ENCODE measurements at places on chromosomes 4 and X.

GRCh38 chr4:21991050-21991449, 42.5 kb upstream of the KCNIP4 start:
- no peak for DNase-seq

- DNase-seq: peak; percentile 59
Measured at GRCh38 chrX:1316527-1316926, 20.1 kb upstream of the IL3RA start.

GRCh38 chr4:158018831-158019230, 154.0 kb downstream of the GASK1B start:
- no peak for DNase-seq

GRCh38 chrX:118727686-118728339, 407 bp downstream of the IL13RA1 start:
- no peak for DNase-seq

GRCh38 chr4:122083989-122084388, 68.1 kb upstream of the BLTP1 start:
- DNase-seq: no peak

DNA sequence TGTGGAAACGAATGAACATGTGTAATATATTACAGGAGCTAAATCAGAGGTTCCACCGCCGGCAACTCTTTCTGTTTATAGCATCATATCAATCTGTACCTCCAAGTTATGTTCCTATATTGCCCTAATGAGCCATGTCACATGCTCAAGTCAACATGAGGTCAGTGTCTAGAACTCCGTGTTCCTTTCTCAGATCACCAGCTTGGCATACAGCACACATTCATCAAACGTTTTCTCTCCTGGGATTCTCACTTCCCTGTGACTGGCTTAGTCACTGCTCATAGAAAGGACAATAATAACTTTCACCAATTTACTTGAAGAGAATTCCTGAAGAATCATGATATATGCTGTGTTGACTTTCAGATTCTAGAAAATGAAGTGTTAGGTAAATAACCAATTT, 532.0 kb upstream of the SPANXN1 start:
- no peak for DNase-seq

DNA sequence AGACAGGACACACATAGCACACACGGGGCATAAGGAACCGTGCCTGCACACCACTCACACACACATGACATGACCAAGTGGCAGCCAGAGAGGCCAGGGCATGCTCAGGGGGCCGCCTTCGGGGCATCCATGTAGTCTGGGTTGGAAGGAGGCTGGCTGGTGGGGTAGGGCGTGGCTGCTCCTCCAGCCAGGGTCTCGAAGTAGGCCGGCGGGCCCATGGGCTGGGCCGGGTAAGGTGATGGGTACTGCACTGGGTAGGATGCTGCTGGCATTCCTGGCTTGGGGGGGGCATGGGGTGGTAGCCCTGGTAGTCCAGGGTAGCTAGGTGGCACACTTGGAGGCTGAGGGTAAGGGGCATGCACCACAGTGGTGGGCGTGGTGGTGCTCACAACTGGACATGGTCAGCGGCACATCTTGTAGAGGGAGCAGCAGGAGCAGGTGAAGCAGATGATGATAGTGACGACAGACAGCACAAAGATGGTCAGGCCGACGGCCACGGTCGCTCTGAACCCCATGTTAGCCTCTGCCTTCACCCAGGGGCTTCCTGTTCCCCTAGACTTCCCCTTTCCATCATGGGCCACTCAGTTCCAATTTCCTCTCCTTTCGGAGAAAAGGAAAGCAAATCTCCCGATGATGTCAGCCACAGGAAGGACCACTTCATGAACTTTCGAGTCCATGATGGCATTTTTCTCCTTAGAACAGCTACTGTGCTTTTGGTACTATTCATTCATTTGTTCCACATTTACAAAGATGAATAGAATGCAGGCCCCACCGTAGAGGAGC, 10.9 kb upstream of the DDX3X start:
- DNase-seq: no peak

DNA sequence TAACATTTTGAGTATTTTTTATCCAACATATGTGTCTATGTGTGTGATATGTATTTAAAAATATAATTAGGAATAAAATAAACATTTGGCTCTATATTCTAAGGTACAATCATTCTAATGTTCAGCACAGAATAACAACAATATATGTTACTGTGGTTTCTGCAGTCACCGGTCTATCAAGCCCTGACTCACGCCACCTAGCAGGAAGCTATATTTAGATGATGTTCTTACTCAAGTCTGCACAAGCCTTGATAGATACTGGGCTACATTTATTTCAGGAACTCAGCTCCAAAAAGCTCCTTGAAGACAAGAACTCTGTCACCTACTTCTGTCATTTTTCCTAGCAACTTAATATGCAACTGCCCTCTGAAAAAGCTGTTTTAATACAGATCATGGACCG, 152.0 kb upstream of the FTHL17 start:
- DNase-seq: peak; percentile 32

GRCh38 chr4:16360694-16361262, 134.5 kb upstream of the TAPT1 start:
- no peak for DNase-seq

DNA sequence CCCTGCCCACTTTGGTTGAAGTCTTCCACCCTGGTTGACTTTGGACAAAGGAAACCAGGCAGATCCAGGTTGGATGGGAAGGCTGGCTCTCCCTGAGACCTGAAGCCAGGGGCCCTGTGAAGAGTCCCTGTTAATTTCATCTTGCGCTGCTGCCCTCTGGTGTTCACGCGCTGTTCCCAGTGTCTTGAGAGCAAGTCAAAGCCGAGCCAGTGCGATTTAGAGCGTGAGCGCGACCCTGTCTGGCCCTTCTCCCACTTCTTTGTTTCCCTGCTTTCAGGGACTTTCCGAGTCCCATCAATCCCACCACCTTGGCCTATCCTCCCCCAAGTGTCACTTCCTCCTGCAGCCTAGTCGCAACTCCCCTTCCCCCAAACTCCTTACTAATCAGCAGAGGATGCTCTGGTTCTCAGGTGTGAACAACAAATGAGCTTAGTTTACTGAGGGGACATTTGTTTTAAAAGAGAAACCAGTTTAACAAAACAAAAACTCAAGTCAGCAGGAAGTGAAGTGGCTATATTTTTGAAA, 25.8 kb upstream of the CHRNA9 start:
- DNase-seq: peak; percentile 49

DNA sequence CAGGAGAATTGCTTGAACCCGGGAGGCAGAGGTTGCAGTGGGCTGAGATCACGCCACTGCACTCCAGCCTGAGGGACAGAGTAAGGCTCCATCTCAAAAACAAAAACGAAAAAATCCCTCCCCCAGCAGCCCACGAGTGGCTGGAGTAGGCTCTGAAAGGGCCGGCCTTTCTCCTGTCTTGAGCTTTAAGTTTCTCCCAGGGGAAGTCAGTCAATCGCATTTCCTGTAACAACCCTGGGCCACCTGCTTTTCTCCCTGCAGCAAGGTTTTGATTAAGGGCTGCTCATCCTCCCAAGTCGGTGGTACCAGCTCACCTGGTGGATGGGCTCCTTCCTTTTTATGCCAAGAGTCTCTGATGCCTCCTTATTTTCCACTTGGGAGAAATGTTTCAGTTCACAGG, 2.0 kb upstream of the NYX start:
- DNase-seq: no peak

GRCh38 chrX:153644356-153645125, 2.5 kb upstream of the DUSP9 start:
- DNase-seq: no peak

DNA sequence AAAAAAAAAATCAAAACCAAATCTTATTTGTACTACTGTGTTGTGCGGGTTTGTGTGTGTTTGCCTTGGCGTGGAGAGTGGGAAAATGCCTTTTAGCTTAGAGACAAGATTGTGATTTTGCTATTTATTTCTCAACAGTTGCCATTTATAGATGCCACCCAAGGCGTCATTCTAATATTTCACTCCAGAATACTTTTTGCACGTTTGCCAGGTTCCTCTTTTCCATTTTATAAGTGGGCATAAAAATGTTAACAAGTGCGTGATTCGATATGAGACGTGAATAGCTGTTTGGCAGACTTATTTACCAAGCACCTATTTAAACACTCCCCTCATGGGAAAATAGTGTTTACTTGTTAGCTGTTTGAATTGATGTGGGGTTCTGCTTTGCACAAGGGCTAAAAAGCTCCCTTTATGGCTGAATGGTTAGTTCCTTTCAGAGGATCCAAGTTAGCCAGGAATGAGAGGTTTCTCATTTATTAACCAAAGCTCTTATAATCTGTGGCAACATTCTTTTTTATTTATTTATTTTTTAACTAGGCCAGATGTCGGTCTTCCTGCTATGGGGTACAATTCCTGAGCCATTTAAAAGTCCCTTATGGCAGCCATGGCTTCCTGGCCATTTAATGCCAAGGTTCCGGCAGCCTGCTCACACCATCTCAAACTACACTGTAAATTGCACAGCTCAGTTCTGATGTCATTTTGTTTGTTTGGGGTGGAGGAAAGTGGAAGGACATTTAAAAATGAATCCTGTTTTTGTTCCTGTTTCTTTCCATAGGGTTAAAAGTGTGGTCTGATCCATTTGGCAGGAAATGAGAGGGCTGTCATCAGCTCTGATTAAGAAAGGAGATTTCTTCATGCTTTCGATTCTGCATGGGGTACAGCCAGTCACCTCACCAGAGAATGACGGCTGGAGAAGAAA, 14.6 kb downstream of the SMIM20 start:
- DNase-seq: no peak

- DNase-seq: no peak
Measured at GRCh38 chrX:143873343-143873742, 10.5 kb upstream of the UBE2NL start.

- peak; percentile 24 for DNase-seq
Measured at GRCh38 chr4:55312489-55313101, 33.4 kb upstream of the SRD5A3 start.

- no peak for DNase-seq
Measured at GRCh38 chrX:21590012-21590776, 67.9 kb downstream of the KLHL34 start.

- DNase-seq: no peak
Measured at GRCh38 chr4:40669504-40669903, 39.8 kb upstream of the RBM47 start.

- no peak for DNase-seq
Measured at GRCh38 chrX:153769158-153769864, 5.3 kb downstream of the PLXNB3 start.

DNA sequence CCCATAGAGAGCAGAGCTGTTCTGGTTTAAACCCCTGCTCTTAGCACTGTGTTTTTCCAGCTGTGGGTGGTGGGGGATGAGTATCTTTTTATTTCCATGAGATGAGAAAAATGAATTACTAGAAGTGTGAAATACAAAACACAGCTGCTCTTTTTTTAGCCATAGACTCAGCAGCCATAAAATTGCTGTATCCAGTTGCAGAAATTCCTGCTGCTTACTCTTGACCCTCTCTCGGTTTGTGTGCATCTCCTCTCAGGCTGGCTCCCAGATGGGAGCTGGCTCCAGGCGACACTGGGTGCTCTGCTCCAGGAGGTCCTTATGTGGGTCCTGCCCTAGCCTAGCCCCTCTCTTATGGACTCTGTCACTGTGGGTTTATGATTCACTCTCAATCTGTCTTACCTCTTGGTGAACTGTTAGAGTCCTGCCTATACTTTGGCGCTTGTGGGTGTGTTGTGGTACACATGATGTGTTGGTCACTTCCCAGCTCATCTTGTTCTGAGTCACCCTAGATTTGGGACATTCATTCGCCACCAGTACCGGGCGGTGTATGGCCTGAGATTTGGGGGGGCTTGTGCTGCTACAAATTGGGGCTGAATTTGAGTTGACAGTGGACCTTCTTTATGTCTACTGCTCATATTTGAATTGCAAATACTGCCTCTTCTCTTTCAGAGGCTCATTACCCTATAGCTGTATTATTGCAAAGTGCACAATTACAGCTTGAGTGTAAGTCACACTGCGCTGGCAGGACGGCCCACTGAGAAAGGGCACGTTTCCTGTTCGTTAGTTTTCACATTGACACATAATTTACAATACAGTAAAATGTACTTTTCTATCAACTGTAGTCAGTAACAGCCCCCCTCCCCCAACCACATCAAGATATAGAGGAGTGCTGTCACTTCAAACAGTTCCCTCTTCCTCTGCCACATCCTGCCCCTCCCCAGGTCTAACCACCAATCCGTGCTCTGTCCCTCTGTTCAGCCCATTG, 46.9 kb upstream of the MSANTD1 start:
- peak; percentile 40 for DNase-seq

DNA sequence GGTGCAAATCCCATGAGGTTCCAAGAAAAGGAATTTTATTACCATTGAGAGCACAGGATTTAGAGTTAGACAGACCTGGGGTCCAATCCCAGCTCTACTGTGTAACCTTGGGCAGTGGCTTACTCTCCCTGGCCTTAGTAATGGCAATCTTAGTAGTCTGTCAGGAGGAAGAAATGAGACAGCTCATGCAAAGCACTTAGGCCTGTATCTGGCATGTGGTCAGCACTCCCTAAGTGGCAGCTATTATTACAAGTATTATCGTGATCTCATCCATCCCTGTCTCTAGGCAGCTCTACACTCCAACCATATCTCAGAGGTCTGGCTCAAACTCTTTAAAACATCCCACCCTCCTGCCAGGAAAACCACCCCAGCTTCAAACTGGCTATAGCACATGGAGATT, 129.6 kb upstream of the NALF2 start:
- no peak for DNase-seq

GRCh38 chr4:6885953-6886557, 23.6 kb upstream of the TBC1D14 start:
- DNase-seq: peak; percentile 81

Measured in gastrocnemius medialis (tissue), 4 donors.